NCI-H1930 (cell line): ENCODE measurements at places on chromosomes 12 and 14.

GRCh38 chr12:120833849-120834248 is 70.3 kb downstream of the SPPL3 start:
- DNase-seq: no peak

- DNase-seq: no peak
Observed at GRCh38 chr14:85533023-85533860, 3.3 kb downstream of the FLRT2 start.

DNA sequence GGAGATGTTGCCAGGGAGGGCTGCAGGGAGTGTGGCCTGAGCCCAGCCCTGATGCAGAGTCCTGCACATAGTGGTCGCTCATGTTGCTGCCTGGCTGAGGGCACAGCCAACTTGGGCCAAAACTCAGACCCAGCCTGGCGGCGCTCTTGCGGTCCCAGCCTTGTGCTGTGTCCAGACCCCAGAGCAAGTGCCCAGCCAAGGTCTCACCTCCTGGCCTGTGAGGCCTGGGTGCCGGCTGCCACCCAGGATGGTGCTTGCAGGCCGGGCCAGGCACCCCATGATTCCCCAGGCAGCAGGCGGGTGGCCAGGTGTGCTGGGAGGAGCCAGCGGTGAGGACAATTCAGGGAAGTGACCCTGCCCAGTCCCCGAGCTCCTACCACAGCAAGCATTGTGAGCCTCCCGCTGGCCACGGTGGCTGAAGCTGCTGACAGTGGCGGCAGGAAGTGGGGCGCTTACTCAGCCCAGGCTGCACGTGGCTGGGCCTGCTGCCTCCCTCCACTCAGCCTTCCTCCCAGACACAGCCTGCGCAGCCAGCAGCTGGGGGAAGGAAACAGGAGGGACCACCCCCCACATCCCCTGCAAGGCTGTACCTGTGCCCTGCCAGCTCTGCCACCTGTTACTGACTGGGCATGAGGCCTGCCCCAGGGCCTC is 17.7 kb upstream of the PGF start:
- DNase-seq: no peak

GRCh38 chr12:111181143-111181726 is 187.7 kb downstream of the PHETA1 start:
- DNase-seq: no peak

DNA sequence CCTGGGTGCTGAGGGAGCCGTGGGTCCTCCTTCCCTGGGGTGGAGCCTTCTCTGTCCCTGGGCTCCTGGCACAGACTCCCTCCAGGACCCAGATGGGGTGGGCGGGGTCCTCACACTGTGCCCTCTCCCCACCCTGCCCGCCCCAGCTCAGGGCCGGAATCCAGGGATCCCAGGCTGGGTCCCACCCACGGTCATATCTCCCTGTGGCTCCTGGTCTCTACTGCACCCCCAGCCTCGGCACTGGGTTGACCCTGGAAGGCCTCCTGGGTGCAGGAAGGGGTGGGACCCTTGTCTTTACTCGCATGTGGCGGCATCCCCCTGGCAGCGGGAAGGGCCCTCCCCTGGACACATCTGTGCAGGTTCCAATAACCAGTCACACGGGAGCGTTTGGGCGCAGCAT is 75.8 kb upstream of the EIF5 start:
- no peak for DNase-seq

- DNase-seq: no peak
Observed at GRCh38 chr12:59077575-59078426, 157.5 kb upstream of the LRIG3 start.

GRCh38 chr12:120168337-120168736 is 26.2 kb downstream of the GCN1 start:
- DNase-seq: no peak

GRCh38 chr14:86912709-86913108 is 1080.3 kb downstream of the GALC start:
- DNase-seq: no peak

DNA sequence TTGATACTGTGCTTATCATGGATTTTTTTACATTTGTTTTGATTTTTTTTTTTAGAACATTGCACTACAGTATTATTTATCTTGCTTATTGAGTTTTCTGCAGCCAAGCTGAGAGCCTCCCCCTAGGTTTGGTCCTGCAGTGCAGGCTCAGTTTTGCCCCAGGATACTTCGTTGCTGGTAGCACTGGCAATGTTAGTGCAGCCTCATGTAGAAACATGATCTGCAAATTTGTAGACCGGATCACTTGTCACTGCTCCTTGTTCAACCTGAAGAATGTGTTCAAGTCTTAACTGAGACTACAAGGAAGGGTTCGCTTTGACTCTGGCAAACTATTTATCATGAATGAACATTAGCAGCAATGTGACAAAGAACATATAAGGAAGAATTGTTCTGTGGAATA is 377.2 kb upstream of the PDE3A start:
- DNase-seq: no peak

- no peak for DNase-seq
Observed at GRCh38 chr14:90781344-90781761, 34.9 kb downstream of the TTC7B start.

DNA sequence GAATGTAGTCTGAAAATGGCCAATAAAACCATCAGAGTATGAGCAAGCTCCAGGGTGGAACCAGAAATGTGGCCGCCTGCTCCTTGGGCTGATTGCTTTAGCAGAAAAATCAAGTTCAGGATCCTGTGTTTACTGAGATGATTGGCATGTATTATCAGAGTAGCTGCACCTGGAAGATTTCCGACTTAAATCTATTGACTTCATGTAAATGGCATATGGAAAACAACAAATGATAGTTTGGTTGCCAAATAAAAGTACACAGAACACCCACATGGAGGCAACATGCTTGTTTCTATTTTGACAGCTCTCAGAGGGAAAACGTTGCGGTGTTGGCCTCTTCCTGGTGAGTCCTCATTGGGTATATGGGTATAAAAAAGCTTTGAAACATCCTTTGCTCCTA is 31.3 kb downstream of the SOCS2 start:
- peak; percentile 3 for DNase-seq

DNA sequence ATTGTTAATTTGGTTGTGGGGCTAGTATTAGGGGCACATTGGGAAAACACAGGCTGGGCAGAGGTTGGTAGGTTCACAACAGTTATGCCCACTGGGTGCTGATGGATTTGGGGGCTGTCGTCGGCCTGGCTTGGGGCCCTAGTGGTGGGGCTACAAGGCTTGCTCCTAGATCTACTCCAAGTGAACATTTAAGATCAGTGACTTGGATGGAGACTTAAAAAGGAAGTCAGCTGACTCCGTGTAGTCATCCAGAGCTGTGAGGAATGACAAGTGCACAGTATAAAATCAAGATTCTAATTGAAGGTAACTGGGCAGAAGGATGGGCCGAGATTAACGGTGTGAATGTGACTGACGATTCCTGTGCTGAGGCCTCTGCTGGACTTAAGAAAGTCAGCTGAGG is 12.8 kb upstream of the NR4A1 start:
- no peak for DNase-seq
